Smooth muscle cell of trachea (primary cell): ENCODE measurements at places on chromosomes 2 and 18. TPM values are rescaled to one million over a fixed set of nuclear protein-coding genes. Genes with fewer than 3 reads are reported as not detected.

The DCAF17 gene
- 20.7 and 20.8 TPM in 2 replicates for total RNA-seq

The RNU2-63P gene
- total RNA-seq = not detected in 2 replicates

The UGT1A3 gene
- total RNA-seq = not detected in 2 replicates

The NFATC1 gene
- total RNA-seq = 1.9 and 2.8 TPM in 2 replicates

The STAT4 gene
- total RNA-seq = 0.99 and 1.2 TPM in 2 replicates
